ENCODE measurements at places on chromosomes 16 and 17. TPM values are rescaled to one million over a fixed set of nuclear protein-coding genes. Genes with fewer than 3 reads are reported as not detected.

GRCh38 chr16:11474617-11475291 lies 112.0 kb downstream of the LITAF start:
- H3K4me3 ChIP-seq: no peak overlapping the region
- peaks cover 5% of the 10 kb centered on the region for H3K27me3 ChIP-seq
- H3K36me3 ChIP-seq: no peaks in the 10 kb centered on the region

GRCh38 chr16:81560979-81561657 lies 116.5 kb downstream of the CMIP start:
- H3K36me3 ChIP-seq: no peaks in the 10 kb centered on the region
- peak; percentile 44 for DNase-seq
- H3K4me1 ChIP-seq: 0 out of 2 replicates have a peak, but pooled peaks cover 2% of the 10 kb centered on the region
- H3K27ac ChIP-seq: no peak overlapping the region

GRCh38 chr16:57657228-57657627 lies 10.9 kb upstream of the ADGRG3 start:
- no peak for DNase-seq
- no peak overlapping the region for H3K4me3 ChIP-seq
- no peaks in the 10 kb centered on the region for H3K27me3 ChIP-seq
- H3K36me3 ChIP-seq: no peaks in the 10 kb centered on the region
- H3K27ac ChIP-seq: no peak overlapping the region

DNA sequence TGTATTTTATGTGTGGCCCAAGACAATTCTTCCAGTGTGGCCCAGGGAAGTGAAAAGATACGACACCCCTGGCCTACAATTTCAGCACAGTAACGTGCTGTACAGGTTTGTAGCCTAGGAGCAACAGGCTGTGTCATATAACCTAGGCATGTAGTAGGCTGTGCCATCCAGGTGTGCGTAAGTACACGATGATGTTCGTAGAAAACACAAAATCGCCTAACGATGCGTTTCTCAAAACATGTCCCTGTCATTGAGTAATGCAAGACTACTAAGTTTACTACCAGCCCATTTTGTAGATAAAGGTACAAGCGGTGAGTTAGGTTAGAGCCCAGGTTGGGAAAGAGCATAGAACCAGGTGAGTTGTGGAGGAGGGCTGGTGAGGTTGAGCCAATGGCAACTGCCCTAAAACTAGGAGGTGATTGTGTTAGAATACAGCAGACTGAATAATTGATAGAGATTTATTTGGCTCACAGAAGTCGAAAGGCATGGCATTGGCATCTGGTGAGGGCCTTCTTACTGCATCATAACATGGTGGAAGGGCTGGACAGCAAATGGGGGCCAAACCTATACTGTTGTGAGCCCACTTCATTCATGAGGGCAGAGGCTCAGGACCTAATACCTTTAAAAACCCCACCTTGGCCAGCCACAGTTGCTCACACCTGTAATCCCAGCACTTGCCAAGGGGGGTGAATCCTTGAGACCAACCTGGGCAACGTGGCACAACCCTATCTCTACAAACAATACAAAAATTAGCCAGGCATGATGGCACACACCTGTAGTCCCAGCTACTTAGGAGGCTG lies 4.2 kb downstream of the EIF1 start:
- H3K27me3 ChIP-seq: no peaks in the 10 kb centered on the region
- H3K27ac ChIP-seq: no peak overlapping the region
- H3K36me3 ChIP-seq: peaks cover 46% of the 10 kb centered on the region

DNA sequence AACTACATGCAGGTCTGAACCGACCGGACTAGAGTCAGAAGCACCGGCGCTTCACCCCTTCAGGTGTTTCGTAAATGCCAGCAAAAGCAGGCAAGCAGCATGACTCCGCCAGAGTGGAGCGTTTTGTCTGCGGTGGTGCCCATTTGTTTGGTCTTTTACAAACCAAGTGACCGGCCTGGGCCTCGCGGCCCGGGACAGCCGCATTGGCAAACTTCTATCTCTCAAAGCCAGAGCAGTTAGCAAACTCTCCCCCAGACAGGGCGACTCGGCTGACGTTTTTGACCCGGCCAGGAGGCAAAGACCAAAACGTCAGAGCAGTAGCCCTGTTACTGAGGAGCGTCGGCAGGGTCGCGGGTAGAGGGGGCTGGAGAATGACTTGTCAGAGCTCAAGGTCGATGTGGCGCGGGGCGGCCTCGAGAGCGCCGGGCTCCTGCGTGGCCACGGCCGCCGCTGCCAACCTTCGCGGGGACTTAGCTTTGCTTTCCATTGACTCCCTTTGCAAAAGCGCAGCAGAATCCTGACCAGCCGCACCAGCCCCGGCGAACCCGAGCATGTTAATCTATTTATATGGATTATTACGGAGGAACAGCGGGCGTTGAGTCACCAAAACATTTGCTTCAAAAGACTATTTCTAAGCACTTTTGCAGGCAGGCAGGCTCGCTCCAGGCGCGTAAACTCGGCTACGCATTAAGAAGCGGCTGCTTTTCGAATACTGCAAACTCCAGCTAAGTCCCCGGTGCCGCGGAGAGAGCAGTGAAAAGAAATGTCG lies 763 bp upstream of the SOX9 start:
- H3K4me1 ChIP-seq: peaks cover 14% of the 10 kb centered on the region
- peak overlapping the region; percentile 60 for H3K27ac ChIP-seq
- H3K36me3 ChIP-seq: peaks cover 17% of the 10 kb centered on the region
- H3K4me3 ChIP-seq: peak overlapping the region; percentile 58
- DNase-seq: peak; percentile 91
- peaks cover 11% of the 10 kb centered on the region for H3K27me3 ChIP-seq

GRCh38 chr16:51184702-51185433 lies 33.8 kb upstream of the SALL1 start:
- no peak overlapping the region for H3K4me3 ChIP-seq
- DNase-seq: no peak
- peaks cover 4% of the 10 kb centered on the region for H3K27me3 ChIP-seq
- peaks cover 10% of the 10 kb centered on the region for H3K4me1 ChIP-seq
- no peak overlapping the region for H3K27ac ChIP-seq

GRCh38 chr16:88382491-88383400 lies at the start of gene ZNF469:
TSS of gene ZNF469 (plus strand) at chr16:88382959. CDS start at chr16:88427471, 44,512 bp downstream.
- H3K36me3 ChIP-seq: peaks cover 20% of the 10 kb centered on the region
- H3K27me3 ChIP-seq: no peaks in the 10 kb centered on the region
- DNase-seq: peak; percentile 57
- peak within 1 kb of the TSS; percentile 69 for H3K4me3 ChIP-seq

GRCh38 chr17:5488752-5489151 lies 2.4 kb downstream of the MIS12 start:
- H3K27me3 ChIP-seq: no peaks in the 10 kb centered on the region
- peaks cover 8% of the 10 kb centered on the region for H3K36me3 ChIP-seq
- H3K4me1 ChIP-seq: peaks cover 2% of the 10 kb centered on the region
- H3K27ac ChIP-seq: no peak overlapping the region
- no peak overlapping the region for H3K4me3 ChIP-seq
- no peak for DNase-seq

- no peaks in the 10 kb centered on the region for H3K36me3 ChIP-seq
- H3K4me1 ChIP-seq: no peaks in the 10 kb centered on the region
- H3K27me3 ChIP-seq: no peaks in the 10 kb centered on the region
- no peak for DNase-seq
- no peak overlapping the region for H3K4me3 ChIP-seq
Measured at GRCh38 chr16:54346041-54346440, 59.5 kb upstream of the IRX3 start.

DNA sequence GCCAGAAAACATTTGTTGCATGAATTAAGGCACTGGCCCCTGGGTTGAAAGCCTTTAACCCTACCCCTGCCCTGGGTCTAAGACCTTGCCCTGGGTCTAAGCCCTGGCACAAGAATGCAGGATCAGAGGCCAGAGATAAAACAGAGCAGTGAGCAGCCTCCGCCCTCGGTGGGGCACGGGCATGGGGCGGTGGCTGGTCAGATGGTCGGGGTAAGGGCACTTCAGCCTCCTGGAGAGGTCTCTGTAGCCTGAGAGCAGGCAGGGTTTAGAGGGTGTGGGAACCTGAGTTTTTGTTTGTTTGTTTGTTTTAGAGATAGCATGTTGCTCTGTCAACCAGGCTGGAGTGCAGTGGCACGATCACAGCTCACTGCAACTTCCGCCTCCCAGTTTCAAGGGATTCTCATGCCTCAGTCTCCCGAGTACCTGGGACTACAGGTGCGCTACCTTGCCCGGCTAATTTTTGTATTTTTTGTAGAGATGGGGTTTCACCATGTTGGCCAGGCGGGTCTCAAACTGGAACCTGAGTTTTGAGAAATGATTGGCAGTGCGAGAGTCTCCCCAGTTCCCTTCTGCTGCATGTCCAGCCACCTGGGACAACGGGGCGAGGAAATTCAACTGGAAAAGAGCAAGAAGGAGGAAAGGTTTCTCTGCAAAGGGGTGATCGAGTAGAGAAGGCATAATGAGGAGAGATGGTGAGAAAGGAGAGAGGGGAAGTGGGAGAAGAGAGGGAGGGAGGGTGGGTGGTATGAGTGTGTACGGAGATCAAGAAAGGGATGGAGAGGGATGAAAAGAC lies 27.7 kb downstream of the TNS4 start:
- H3K4me3 ChIP-seq: no peak overlapping the region
- H3K4me1 ChIP-seq: peaks cover 25% of the 10 kb centered on the region
- DNase-seq: no peak
- peak overlapping the region; percentile 19 for H3K27ac ChIP-seq
- H3K36me3 ChIP-seq: no peaks in the 10 kb centered on the region

GRCh38 chr16:22751685-22752084 lies 62.3 kb upstream of the HS3ST2 start:
- H3K4me1 ChIP-seq: no peaks in the 10 kb centered on the region
- H3K36me3 ChIP-seq: no peaks in the 10 kb centered on the region
- H3K27me3 ChIP-seq: no peaks in the 10 kb centered on the region
- H3K4me3 ChIP-seq: no peak overlapping the region
- H3K27ac ChIP-seq: no peak overlapping the region

DNA sequence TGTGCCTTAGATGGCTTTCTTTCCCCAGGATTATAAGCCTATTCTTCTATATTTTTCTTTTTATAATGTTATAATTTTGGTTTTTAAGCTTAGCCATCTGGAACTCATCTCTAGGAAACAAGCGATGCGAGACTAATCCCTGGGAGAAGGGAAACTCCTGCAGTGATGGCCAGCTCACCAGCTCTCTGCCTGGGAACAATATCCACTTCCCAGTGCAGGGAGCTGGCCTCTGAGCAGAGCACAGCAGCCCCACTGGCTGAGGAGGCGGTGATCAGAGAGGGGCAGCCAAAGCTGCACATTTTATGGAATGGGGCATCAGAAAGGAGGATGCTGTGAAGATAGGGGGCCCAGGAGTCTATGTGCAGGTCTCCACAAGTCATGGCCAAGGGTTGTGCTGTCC lies 183.3 kb downstream of the LGALS9B start:
- peaks cover 7% of the 10 kb centered on the region for H3K4me1 ChIP-seq
- peaks cover 5% of the 10 kb centered on the region for H3K36me3 ChIP-seq
- H3K27ac ChIP-seq: no peak overlapping the region
- no peaks in the 10 kb centered on the region for H3K27me3 ChIP-seq

DNA sequence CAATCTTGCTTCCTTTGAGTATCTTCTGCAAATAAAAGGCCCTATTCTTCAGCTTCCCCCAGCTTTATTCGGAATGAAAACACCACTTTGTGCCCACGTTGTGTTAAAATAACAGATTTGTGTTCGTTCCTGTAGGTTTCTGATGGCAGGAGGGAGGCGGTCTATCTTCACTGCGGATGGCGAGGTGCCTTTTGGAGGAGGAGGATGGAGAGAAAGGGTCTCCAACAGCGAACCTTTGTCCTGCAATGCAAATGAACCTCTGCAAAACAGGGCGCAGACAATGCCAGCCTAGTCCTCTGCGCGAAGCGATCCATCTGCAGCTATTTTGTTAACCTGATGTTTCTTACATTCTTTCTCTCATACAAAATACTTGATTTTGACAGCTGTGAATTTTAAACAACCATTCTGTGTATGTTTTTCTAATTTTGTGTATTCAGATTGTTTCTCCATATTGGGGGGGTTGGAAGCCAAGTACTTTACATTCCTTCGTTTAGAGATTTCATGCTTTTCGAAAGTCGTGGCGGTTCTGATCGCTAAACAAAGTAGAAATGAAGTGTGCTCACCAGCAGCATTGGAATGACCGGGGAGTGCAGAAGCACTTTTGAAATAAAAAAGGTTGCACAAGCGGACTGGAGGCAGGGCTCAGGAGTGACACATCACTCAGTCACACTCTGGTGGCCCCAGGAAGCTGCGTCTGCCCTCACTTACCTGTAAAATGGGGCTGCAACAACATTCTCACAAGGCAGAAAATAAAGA lies 279.0 kb upstream of the IRX5 start:
- no peak overlapping the region for H3K4me3 ChIP-seq
- H3K4me1 ChIP-seq: no peaks in the 10 kb centered on the region
- DNase-seq: no peak
- no peaks in the 10 kb centered on the region for H3K27me3 ChIP-seq
- H3K36me3 ChIP-seq: no peaks in the 10 kb centered on the region

The LGALS9 gene
- 0.54 TPM for total RNA-seq

DNA sequence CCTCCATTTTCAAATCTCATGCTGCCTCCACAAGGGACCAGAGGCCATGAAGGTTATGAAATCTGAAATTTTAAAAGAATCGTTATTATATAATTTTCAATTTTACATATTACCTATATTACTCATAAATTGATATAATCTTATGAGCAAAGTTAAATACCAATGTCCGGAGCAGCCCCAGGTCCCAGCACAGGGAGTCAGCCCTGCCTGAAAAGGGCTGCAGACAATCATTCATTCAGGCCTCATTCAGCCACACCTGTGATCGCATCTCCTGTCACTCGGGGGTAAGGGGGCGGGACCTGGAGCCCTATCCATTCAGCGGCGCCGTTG lies 172.5 kb downstream of the AHSP start:
- no peak for DNase-seq
- peak overlapping the region; percentile 98 for H3K4me3 ChIP-seq
- H3K27ac ChIP-seq: no peak overlapping the region
- H3K27me3 ChIP-seq: no peaks in the 10 kb centered on the region
- no peaks in the 10 kb centered on the region for H3K4me1 ChIP-seq
- H3K36me3 ChIP-seq: peaks cover 11% of the 10 kb centered on the region

The C1QTNF1 gene
- total RNA-seq: 1.7 TPM

DNA sequence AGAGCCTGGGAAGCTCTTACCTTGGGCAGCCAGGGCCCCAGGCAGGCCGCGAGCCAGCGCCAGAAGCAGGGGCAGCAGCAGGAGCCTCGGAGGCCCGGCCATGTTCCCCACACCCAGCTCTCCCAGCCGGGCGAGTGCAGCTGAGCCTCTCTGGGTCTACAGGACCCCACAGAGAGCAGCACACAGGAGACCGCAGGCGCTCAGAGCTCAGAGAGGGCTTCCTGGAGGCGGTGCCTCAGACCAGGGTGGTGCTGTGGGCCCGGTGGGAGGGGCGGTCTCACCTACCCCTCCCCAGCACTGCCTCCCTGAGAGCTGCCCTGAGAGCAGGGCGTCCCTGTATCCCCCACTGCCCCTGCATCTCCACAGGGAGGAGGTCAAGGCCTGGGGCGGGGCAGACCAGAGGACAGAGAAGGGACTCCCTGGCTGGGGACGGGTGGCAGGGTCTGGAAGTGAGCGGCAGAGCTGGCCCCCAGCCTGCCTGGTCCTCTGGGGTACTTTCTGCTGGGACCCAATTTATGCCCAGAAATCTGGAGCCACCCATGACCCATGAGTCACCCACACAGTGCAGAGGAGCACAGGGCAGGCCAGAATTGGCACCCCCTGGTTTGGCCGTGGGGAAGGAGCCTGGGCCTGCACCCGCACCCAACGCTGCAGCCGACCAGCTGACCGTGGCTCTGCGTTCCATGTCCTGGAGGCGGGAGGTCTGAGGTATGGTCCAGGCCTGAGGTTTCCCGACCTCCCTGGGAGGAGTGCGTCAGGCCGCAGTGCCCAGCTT lies at the start of gene CD7:
CD7 (minus strand) TSS at position 215 of the 775 bp plus-strand sequence; CDS start at position 102, 113 bp downstream.
- H3K27me3 ChIP-seq: peaks cover 36% of the 10 kb centered on the region
- H3K4me1 ChIP-seq: no peaks in the 10 kb centered on the region
- H3K4me3 ChIP-seq: no peak within 1 kb of the TSS
- no peak within 1 kb of the TSS for H3K27ac ChIP-seq
- DNase-seq: no peak

The FNDC8 gene
- not detected for total RNA-seq

GRCh38 chr17:79797492-79798298 lies 818 bp upstream of the CBX8 start:
- H3K27ac ChIP-seq: no peak overlapping the region
- H3K4me1 ChIP-seq: peaks cover 14% of the 10 kb centered on the region
- H3K27me3 ChIP-seq: peaks cover 51% of the 10 kb centered on the region
- no peak for DNase-seq
- H3K36me3 ChIP-seq: peaks cover 9% of the 10 kb centered on the region
- H3K4me3 ChIP-seq: peak overlapping the region; percentile 44
